ENCODE measurements at places on chromosomes 1 and 21. TPM values are rescaled to one million over a fixed set of nuclear protein-coding genes. Genes with fewer than 3 reads are reported as not detected.

The LCE1D gene
- total RNA-seq: not detected

The CFHR2 gene
- not detected for total RNA-seq

The PRRX1 gene
- total RNA-seq: 2.9 TPM

The PLA2G2C gene
- not detected for total RNA-seq

All from kidney epithelial cell (primary cell).